Fibroblast of lung (primary cell): ENCODE measurements at places on chromosomes 7 and 10. TPM values are rescaled to one million over a fixed set of nuclear protein-coding genes. Genes with fewer than 3 reads are reported as not detected.
A peak's percentile ranks its signal among the peaks of the same experiment; 100 is the strongest.

Gene CTBP2
- 56.8 and 73.3 TPM in 2 replicates for total RNA-seq

DNA sequence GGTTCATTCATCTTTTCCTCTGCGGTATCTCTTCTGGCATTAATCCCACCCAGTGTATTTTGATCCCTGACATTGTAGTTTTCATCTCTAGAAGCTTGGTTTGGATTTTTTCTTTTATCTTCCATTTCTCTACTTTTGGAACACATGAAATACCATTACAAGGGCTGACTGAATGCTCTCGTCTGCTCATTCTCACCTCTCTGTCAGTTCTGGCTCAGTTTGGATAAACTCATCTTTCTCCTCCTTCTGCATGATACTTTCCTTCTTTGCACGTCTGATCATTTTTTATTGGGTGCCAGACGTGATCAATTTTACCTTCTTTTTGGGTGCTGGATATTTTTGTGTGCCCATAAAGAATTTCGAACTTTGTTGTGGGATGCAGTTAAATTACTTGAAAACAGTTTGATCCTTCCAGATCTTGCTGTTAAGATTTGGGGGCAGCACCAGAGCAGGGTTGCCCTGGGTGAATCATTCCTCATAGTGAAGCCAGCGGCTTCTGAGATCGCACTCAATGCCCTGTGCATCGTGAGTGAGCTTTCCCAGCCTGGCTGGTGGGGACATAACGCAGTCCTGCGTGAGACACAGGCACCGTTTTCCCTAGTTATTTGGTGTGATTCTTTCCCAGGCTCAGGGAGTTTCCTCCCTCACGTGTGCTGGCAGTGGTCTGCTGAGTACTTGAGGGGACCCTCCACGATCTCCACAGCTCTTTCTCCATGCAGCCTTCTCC lies 53.8 kb downstream of the LHPP start:
- DNase-seq = no peak

DNA sequence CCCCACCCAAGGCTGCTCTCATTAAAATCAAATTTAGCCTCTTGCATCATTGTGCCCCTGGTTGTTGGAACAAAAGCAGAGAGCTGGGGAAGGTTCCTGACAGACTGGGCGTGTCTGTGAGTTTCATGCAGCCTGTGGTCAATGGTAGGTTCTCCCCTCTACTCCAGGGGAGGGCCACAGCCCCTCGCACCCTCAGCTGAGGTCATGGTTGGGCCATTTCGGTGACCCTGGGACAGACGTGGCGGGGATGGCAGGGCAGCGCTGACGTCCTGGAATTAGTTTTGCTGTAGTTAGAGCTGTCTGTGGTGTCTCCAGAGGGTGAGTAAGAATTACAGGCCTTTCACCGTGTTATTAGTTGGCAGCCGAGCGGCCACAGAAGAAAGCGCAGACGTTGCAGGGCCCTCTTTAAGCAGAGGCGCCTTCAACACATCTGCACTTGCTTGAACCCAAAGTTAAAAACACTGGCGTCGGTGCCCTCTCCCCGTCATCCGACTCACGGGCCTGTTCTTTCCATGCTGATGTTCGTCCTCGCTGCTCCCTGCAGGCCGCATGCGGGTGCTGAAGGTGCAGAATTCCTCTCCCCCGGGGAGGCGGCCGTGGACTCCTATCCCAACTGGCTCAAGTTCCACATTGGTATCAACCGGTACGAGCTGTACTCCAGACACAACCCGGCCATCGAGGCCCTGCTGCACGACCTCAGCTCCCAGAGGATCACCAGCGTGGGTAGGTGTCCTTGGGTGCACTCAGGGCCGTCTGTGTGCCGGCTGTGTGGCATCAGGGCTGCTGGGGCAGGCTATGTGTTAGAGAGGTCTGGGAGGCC lies 2.8 kb downstream of the FAM20C start:
- peak; percentile 71 for DNase-seq

DNA sequence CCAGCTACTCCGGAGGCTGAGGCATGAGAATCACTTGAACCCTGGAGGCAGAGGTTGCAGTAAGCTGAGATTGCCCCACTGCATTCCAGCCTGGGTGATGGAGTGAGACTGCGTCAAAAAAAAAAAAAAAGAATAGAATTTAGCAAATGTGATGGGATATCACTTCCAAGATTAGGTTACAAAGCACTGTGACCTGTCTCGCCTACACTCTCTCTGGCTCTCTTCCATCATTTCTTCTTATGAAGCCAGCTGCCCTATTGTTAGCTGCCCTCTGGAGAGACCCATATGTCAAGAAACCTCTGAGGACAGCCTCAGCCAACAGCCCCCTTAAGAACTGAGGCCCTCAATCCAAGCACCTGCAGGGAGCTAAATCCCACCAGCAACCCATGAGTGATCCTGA lies 28.2 kb downstream of the ARHGAP21 start:
- DNase-seq = no peak

Gene GAD2
- not detected in 2 replicates for total RNA-seq

DNA sequence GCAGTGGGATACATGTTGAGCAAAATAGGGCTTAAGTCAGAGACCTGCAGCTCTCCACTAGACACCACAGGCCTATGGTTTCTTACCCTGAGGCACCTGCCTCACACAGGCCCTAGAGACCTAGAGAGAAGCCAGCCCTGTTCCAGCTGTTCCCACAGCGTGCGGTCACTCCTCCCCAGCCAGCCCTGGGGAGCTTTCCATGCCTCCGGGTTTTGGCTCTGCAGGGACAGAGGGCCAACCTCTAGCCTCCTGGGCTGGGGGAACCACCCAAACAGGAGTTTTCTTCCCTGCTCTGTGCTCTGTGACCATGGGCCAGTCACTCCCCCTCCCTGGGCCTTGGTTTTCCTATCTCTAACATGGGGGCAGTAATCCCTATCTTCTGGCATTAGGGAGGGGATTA lies 33.0 kb downstream of the SH2B2 start:
- DNase-seq = no peak

Gene GDI2
- 474 and 483 TPM in 2 replicates for total RNA-seq

- peak; percentile 36 for DNase-seq
These were observed 960.7 kb upstream of the CELF2 start for GRCh38 chr10:10056961-10057360.

Gene CALY
- 0.26 TPM in 1 of 2 replicates, not detected in the other for total RNA-seq

DNA sequence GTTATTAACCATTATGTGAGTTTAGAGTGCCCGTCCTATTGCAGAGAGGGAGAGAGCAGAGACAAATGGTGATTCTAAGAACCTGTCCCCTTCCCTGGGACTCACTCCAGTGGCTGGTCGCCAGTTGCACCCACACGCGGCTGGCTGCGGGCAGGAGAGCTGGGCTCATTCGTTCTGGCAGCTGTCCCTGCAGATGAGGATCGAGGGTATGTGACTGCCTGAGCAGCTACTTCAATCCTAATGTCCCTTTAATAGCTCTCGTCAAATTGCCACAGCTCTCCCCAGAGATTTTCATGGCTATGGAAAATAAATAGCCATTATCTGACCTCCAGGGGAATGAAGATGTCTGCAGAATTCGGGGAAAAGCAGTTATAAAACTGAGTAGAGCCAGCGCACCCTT lies 41.6 kb downstream of the RBM28 start:
- no peak for DNase-seq

GRCh38 chr7:142519079-142520078 lies 229.9 kb upstream of the PRSS1 start:
- peak; percentile 35 for DNase-seq

Gene SLC18A2
- under 0.01 TPM in 1 of 2 replicates, not detected in the other for total RNA-seq

- DNase-seq = peak; percentile 49
These were observed 24.9 kb downstream of the CALD1 start for GRCh38 chr7:134804351-134804750.

Gene COL13A1
- total RNA-seq = 6.4 and 7.4 TPM in 2 replicates

GRCh38 chr7:782718-783449 lies 49.4 kb upstream of the SUN1 start:
- DNase-seq = no peak

DNA sequence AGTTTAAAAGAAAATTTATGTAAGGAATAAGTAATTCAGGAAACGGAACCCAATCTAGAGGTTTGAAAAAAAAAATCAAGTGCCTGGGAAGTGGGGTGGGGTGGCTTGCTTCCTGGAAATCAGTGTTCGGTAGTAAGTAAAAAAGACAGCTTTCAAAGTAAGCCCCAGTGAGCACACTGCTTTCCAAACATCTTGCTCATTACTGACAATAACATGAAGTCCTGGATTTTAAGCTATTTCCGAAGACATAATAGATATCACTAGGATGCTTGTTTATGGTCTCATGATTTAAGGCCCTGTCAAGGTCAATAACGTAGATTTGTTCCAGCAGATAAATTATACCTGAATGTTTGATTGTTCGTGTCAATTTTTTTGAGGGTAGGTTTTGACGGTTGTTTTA lies 1.3 kb downstream of the STAMBPL1 start:
- no peak for DNase-seq

- no peak for DNase-seq
These were observed 4.8 kb downstream of the DYNC2I1 start for GRCh38 chr7:158861004-158861787.

Gene RARRES2
- total RNA-seq = 65.6 and 174 TPM in 2 replicates

DNA sequence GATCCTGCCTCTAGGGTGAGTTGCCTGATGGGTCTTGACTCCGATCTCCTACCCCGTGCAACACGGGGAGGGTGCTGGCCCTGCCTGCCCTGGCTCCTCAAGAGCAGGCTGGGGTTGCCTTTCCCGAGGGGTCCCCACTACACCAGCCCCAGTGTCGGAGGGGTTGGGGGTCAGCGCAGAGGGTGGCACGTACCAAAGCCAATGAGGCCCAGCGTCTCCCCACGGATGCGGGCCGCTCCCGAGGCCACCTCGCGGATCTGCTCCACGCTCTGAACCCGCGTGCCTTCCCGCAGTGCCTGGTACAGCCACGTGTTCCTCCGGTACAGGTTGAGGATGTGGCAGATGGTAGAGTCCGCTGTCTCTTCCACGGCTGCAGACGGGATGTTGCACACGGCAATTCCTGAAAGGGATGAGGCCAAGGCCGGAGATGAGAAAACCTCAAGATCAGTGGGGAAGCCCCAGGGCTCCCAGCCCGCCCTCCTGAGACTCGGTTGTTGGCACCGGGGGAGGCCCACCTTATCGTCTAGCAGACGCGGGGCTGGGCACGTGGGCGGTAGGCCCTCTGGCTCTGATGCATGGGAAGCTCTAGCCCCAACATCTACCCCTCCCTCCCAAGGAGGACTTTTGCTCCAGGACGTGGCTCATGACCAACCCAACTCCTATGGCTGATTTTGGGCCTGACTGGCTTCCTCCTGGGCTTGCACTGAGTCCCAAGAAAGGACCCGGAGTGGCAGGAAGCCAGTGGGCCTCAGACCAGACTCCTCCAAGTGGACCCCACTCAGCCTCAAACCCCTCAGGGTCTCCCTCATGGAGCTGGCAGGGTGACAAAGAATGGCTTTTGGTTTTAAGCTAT lies 56.1 kb downstream of the ZRANB1 start:
- no peak for DNase-seq
